ENCODE measurements at places on chromosomes 11 and 22. TPM values are rescaled to one million over a fixed set of nuclear protein-coding genes. Genes with fewer than 3 reads are reported as not detected.

Gene CHST1
- total RNA-seq: 23.6 TPM

Gene UPK3A
- total RNA-seq: 2.6 TPM

Gene PRODH
- total RNA-seq: 4.8 TPM

Gene ALX4
- total RNA-seq: not detected

Gene USP2
- total RNA-seq: 4.8 TPM

Gene CADM1
- total RNA-seq: 276 TPM

Gene MRGPRX3
- not detected for total RNA-seq

Gene SLC22A6
- not detected for total RNA-seq

Gene OR2D2
- not detected for total RNA-seq

GRCh38 chr11:31943056-31943780 lies 132.1 kb upstream of the PAX6 start:
- DNase-seq: no peak

- peak; percentile 76 for DNase-seq
These were observed 32.1 kb upstream of the SOX10 start for GRCh38 chr22:38016182-38017151.

DNA sequence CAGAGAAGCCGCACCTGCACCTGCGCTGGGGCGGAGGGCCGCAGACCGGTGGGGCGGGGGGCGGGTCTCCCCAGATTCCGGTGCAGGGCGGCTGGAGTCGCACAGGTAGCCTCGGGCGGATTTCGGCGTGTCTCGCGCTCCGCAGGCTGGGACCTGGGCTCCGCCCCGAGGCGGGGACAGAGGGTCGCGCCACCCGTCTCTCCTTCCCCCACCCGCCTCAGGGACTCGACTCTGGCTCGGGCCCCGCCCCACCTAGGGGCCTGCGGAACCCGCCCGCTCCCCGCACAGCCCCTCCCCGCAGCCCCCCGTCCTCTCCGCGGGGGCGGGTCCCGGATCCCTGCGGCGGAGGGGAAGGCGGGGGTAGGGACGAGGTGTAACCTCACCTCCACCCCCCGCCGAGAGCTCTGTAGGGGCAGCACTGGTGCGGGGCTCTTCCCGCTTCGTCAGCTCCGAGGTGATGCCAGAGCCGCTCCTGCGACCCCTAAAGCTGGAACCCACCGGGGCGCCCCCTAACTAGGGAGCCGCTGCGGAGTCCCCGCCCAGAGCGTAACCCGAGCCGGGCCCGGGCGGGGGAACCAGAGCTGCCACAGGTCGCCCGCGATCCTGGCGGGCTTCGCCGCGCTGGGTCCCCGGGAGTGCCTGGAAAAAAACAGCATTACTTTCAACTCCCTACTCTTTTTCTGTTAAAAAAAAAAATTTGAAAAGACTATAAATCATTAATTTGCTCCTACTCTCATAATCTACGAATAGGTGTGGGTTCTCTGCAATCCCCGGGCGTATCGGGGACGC lies at the start of gene SLC29A2:
Gene SLC29A2 (minus strand): TSS at position 134 of the 789 bp plus-strand sequence. CDS start 169 bp downstream, outside the sequence.
- peak; percentile 93 for DNase-seq

DNA sequence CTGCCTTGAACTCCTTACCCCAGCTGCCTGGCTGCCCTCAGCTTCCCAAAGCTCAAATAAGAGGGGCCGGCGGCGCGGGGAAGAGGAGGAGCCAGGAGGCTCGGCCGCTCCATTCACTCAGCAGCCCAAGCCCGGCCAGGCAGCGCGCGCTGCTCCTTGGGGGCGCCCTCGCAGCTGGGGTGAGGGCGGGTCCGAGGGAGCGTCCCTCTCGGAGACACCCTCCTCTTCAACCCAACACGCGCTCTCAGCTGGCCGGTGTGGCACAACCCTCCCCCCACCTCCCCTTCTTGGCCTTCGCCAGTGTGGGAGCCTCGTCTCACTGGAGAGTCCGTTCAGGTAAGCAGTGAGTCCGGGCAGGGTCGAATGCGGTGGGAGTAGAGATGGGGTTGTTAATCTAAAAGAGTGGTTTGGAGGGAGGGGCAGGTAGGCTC lies at the start of gene WT1:
Gene WT1 (minus strand): TSS at position 29 of the 431 bp plus-strand sequence.
- no peak for DNase-seq

GRCh38 chr11:128222245-128222884 lies 365.0 kb downstream of the ETS1 start:
- no peak for DNase-seq

- no peak for DNase-seq
These were observed 3.2 kb downstream of the DERL3 start for GRCh38 chr22:23835484-23836144.

DNA sequence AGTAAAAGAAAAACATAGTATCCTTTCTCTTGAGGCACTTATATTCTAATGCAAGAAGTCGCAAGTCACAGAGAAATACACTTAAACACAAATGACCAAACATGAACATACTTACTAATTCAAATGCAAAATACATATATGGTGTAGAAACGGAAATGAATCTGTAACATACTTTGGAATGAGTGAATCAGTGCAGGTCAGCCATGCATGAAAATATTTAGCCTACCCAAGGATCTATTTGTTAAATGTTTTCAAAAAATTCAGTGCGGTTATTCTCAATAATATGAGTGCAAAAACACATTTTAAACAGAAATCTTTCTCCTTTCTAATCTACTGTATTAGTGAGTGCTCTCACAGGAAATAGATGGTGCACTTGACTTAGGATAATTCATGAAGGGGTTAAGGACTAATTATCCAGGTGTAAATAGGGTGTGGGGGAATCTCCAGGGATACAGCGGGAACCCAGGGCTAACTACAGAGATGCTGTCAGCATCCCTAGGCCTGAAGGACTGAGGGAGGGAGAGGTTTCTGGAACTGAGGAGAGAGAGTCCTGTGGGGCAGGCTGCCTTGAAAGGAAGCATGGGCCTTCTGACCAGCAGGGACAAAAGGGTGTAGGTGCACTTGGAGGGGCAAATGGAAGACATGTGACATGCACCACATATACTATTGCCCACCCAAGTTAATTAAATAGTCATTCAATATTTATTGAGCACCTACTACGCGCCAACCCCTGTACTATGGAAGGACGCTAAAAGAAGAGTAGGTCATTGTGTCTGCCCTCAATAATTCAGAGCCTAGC lies 139.2 kb downstream of the MAML2 start:
- no peak for DNase-seq

- DNase-seq: no peak
These were observed 253.5 kb upstream of the TENM4 start for GRCh38 chr11:79694368-79694767.

GRCh38 chr22:36610056-36610455 lies 81.1 kb upstream of the EIF3D start:
- DNase-seq: no peak

- DNase-seq: no peak
These were observed 1.9 kb downstream of the ACR start for GRCh38 chr22:50739894-50740293.

DNA sequence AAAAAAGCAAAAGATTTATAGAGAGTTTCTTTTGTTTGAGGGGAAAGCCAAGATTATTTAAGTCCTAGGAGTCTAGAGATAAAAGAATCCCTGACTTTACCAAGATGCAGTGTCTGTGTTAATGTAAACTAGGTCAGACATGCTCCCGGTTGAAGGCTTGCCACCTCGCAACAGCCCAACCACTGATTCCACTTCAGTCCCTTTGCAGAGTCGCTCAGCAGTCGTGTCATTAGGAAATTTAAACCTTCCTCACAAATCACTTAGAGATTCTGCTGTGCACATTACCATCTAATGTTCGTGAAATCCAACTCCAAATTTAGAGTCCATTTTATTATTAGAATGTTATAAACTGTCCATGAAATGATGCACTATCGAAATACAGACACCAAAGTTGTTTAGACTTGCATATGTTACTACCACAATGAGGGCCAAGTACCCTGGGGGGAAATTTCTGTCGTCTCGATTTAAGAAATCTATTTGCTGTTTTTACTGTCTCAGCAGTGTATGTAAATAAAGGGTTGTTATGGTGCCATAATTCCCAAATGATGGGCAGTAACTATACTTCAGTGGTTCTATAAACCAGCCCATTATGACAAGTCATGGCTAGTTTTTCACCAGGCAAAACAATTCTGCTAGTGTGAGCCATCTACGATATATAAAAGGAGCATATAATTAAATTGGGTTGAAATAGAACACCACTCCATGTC lies 101.4 kb upstream of the MTNR1B start:
- DNase-seq: no peak

DNA sequence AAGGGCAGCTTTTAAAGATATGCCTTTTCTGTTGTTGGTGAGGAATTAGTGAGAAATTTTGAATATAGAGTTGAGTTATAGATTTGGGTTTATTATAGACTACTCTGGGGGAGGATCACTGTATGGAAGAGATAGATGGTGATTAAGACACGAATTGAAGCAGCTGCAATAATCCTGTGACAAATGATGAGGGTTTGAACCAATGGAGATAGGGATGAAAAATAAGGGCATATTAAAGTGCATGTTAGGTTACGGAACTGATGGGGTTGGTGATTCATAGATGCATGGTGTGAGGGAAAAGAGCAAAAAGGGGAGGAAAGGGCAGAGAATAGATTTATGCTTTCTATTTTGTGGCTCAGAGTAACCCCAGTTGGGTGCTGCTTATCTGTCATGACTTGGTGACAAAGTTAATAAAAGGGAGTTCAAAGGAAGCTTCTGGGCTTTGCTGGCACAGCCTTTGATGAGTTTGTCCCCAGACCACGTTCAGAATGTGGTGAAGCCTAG lies 11.8 kb downstream of the C11orf87 start:
- no peak for DNase-seq

- DNase-seq: no peak
These were observed 4.0 kb downstream of the SULT4A1 start for GRCh38 chr22:43858156-43858895.

DNA sequence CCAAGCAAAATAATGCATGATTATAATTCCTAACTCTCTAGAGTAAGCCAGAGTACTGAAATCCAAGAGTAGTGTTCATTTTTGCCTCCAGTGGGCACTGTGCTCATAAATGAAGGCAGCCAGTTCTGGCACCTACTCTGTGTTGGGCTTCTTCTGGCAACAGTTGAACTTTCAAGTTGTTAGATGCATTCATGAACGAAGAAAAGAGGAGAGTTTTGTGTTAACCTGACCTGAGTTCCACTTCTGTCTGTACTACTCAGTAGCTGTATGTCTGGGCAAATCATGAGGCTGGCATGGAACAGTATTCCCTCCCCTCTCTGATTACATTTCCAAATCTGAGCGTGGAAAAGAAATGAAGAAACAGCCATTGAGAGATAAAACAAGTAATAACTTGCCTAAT lies 20.3 kb upstream of the TENM4 start:
- peak; percentile 67 for DNase-seq

GRCh38 chr11:123407130-123407995 lies 22.7 kb upstream of the GRAMD1B start:
- DNase-seq: peak; percentile 81

Measured in thyroid gland (tissue), 4 donors.